ENCODE measurements at places on chromosomes 12 and 14. TPM values are rescaled to one million over a fixed set of nuclear protein-coding genes. Genes with fewer than 3 reads are reported as not detected.

PPP4R3A gene
- 111 TPM for total RNA-seq

WNK1 gene
- 198 TPM for total RNA-seq

SERPINA10 gene
- not detected for total RNA-seq

FAM186B gene
- under 0.01 TPM for total RNA-seq

TAS2R19 gene
- total RNA-seq = 2.1 TPM

PPFIA2 gene
- total RNA-seq = not detected

HCFC2 gene
- 28.5 TPM for total RNA-seq

MRPL52 gene
- 63.5 TPM for total RNA-seq

ABCD4 gene
- 43.2 TPM for total RNA-seq

ADAM21 gene
- 0.44 TPM for total RNA-seq

KLHL33 gene
- total RNA-seq = under 0.01 TPM

NFE2 gene
- total RNA-seq = not detected

PROX2 gene
- total RNA-seq = not detected

DEGS2 gene
- 0.31 TPM for total RNA-seq

SIX4 gene
- total RNA-seq = 0.88 TPM

DYRK4 gene
- 36.1 TPM for total RNA-seq

CBX5 gene
- total RNA-seq = 54.2 TPM

TCP11L2 gene
- total RNA-seq = 44.7 TPM

GPR132 gene
- total RNA-seq = under 0.01 TPM

STAC3 gene
- total RNA-seq = not detected

KRT3 gene
- total RNA-seq = not detected

DDIT3 gene
- 8.1 TPM for total RNA-seq

FGF6 gene
- not detected for total RNA-seq

Data from bladder microvascular endothelial cell (primary cell).